ENCODE measurements at places on chromosomes 2 and 18. TPM values are rescaled to one million over a fixed set of nuclear protein-coding genes. Genes with fewer than 3 reads are reported as not detected.

Gene TNFAIP6
- total RNA-seq: 0.91 TPM

Gene ATOH8
- 5.8 TPM for total RNA-seq

Gene ALPI
- not detected for total RNA-seq

Gene HOXD10
- 0.15 TPM for total RNA-seq

Gene KCNK3
- not detected for total RNA-seq

Gene MALT1
- 10.9 TPM for total RNA-seq

Gene MC2R
- total RNA-seq: not detected

Gene EFR3B
- 0.32 TPM for total RNA-seq

Gene IL1R2
- total RNA-seq: 0.46 TPM

Gene RSAD2
- total RNA-seq: 4.2 TPM

Gene LYPD6
- total RNA-seq: 7.4 TPM

Gene NEU2
- total RNA-seq: not detected

Gene IL36B
- not detected for total RNA-seq

Gene MMADHC
- 243 TPM for total RNA-seq

Gene GTF2A1L
- total RNA-seq: 1.3 TPM

Gene MAPK4
- total RNA-seq: not detected

Gene RGPD4
- total RNA-seq: not detected

Gene LOXHD1
- total RNA-seq: not detected

Gene SNTG2
- total RNA-seq: not detected

Gene SPATA3
- total RNA-seq: not detected

Gene PKDCC
- 12.3 TPM for total RNA-seq

Gene TMSB10
- 10,627 TPM for total RNA-seq

Gene REG3A
- not detected for total RNA-seq

Gene LINC00305
- not detected for total RNA-seq

Gene ABCA12
- total RNA-seq: not detected

Gene ZBTB7C
- total RNA-seq: not detected

Gene SDC1
- 1.1 TPM for total RNA-seq

Gene TRABD2A
- 1.1 TPM for total RNA-seq

Gene ASPRV1
- total RNA-seq: 0.32 TPM

Gene SLC5A7
- total RNA-seq: not detected

Gene IL1RN
- not detected for total RNA-seq

Gene HOXD3
- total RNA-seq: 4.2 TPM

Gene UGT1A4
- total RNA-seq: not detected

Gene SCN9A
- 2.6 TPM for total RNA-seq

Gene C2orf78
- total RNA-seq: not detected
